ENCODE measurements at places on chromosomes 3 and 15. TPM values are rescaled to one million over a fixed set of nuclear protein-coding genes. Genes with fewer than 3 reads are reported as not detected.

The GMNC gene
- total RNA-seq = not detected

The RCCD1 gene
- total RNA-seq = 8.8 TPM

The SIAH2 gene
- total RNA-seq = 44.8 TPM

DNA sequence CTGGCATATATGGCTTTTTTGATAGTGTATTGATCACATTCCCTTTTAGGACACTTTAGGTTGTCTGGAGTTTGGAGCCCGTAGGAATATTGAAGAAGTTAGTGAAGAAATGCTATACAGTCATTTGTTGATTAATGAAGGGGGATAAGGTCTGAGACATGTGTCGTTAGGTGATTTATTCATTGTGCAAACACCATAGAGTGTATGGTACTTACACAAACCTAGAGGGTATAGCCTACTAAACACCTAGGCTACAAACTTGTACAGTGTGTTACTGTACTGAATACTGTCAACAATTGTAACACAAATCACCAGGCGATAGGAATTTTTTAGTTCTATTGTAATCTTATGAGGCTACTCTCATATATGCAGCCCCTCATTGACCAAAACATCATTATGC lies 3.3 kb downstream of the TPM1 start:
- ATAC-seq = no peak

GRCh38 chr3:45343947-45344346 lies 44.4 kb upstream of the LARS2 start:
- ATAC-seq = no peak

- no peak for ATAC-seq
These were observed 43.6 kb downstream of the EDEM1 start for GRCh38 chr3:5231074-5231473.

- peak; percentile 72 for ATAC-seq
These were observed at the start of gene MRAS for GRCh38 chr3:138347960-138348753. TSS of gene MRAS (plus strand) at chr3:138348579. CDS start at chr3:138372884, 24,305 bp downstream.

DNA sequence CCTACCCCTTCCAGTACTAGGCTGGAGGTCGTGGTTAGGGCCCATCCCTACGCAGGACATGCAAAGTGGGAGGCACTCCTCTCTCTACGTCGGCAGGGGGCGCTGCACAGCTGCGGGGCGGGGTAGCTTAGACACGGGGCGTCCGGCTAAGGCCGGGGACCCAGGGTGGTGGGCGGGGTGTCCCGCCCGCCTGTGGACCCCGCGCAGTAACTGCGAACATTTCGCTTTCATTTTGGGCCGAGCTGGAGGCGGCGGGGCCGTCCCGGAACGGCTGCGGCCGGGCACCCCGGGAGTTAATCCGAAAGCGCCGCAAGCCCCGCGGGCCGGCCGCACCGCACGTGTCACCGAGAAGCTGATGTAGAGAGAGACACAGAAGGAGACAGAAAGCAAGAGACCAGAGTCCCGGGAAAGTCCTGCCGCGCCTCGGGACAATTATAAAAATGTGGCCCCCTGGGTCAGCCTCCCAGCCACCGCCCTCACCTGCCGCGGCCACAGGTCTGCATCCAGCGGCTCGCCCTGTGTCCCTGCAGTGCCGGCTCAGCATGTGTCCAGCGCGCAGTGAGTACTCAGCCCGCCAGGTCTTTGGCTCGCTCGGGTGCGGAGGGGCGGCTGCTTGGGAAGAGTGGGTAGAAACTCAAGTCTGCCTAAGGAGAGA lies at the start of gene IL12A:
Gene IL12A (plus strand): TSS at position 219 of the 655 bp plus-strand sequence.
- ATAC-seq = peak; percentile 88

- peak; percentile 25 for ATAC-seq
These were observed 21.9 kb upstream of the TSEN2 start for GRCh38 chr3:12462159-12462947.

- no peak for ATAC-seq
These were observed 3.1 kb downstream of the GLB1 start for GRCh38 chr3:33093847-33094246.

GRCh38 chr15:26572602-26573350 lies 200.1 kb downstream of the GABRB3 start:
- no peak for ATAC-seq

DNA sequence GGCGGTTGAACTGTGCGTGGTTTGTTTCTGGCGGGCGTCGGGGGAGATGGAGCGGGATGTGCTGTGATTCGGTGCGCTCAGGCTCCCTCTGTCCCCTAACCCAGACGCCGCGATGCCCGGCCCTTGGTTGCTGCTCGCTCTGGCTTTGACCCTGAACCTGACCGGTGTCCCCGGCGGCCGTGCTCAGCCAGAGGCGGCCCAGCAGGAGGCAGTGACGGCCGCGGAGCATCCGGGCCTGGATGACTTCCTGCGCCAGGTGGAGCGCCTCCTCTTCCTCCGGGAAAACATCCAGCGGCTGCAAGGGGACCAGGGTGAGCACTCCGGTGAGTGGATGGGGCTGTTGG lies 1.2 kb downstream of the TRH start:
- no peak for ATAC-seq

- no peak for ATAC-seq
These were observed 9.1 kb downstream of the CORO2B start for GRCh38 chr15:68587769-68588385.

All from esophagus mucosa (tissue), 1 donor.